ENCODE measurements at places on chromosomes 4 and X.
A peak's percentile ranks its signal among the peaks of the same experiment; 100 is the strongest.

DNA sequence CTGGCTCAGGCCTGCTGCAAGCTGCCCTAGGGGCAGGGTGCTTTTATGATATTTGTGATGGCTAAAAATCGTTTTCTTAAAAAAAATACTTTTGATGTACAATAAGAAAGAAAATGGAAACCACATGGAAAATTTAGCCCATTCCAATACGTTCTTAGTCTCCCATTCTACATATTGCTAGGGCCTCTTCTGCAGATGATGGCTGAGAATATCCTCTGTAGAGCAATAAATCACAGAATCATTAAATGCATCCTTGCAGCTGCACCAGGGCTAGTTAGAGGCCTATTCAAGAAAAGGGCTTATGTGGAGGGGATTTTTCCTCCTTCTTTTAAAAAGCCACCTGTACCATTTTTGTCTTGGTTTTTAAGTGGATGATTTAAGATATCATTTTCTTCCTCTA lies 97.6 kb upstream of the C1GALT1C1 start:
- DNase-seq, result no peak

DNA sequence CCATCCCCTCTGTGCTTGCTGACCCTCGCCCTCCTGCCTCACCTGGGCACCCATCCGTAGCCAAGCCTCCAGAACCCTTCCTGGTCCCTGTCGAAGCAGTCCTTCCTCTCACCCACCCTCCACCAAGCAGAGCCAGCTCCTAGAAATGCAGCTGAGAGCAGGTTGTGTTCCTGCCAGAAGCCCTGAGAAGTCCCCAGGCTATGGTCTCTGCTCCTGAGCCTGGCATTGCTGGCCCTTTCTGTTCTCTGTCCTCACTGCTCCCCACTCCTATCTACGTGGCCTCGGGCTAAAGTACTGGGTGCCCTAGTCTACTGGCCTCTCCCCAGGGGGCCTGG lies 2.1 kb upstream of the CPZ start:
- no peak for DNase-seq

DNA sequence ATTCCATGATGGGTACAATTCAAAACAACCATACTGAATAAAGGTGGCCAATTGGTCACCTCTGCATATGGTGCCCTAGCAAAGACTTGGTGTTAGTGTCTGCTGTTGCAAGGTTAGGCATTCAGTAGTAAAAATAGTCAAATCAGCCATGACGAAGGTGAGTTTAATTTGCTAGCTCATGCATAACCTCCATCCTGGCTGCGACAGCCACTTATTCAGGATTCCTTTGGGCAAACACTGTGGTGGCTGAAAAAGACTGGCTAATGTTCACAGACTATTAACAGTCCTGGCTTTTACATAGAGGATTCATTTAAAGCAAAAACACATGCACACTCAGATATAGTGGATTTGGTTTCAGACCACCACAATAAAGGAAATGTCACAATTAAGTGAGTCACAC lies 34.8 kb upstream of the MAP9 start:
- DNase-seq, result no peak

DNA sequence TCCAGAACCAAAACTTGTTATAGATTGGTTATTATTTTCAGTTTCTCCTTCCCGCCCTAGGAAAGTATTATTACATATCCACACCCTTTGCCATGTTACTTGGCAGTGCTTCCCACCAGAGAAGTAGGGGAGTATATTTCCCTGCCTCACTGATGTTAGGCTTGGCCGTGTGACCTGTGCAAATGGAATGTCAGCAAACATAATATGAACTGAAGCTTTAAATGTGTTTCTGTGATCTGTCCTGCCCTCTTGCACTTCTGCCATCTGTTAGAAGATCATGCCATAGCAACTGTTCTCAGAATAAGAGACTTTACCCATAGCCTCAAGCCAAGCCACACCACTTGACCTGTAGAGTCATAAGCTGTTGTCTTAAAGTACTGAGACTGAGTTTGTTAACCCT lies 36.7 kb upstream of the NEUROG2 start:
- no peak for DNase-seq

GRCh38 chr4:51843309-51844152 lies 578 bp downstream of the DCUN1D4 start:
- peak; percentile 25 for DNase-seq

- no peak for DNase-seq
Observed at GRCh38 chrX:10537308-10537707, 83.1 kb downstream of the MID1 start.

DNA sequence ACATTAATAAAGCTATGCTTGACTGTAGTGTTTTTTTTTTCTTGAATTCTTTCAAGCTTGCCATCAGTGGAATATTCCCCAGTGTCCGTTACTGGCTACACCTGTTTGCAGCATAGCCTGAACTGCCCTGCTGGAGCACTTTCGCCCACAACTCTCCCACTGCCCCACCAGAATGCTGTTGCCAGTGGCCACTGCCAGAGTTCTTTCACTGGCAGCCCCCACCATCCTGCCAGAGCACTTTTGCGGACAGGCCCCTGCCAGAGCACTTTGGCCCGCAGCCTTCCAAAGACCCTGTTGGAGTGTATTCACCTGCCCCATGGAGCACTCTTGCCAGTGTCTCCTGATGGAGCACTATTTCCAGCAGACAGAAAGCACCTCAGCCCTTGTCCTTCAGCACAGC lies 452.3 kb upstream of the GRID2 start:
- no peak for DNase-seq

DNA sequence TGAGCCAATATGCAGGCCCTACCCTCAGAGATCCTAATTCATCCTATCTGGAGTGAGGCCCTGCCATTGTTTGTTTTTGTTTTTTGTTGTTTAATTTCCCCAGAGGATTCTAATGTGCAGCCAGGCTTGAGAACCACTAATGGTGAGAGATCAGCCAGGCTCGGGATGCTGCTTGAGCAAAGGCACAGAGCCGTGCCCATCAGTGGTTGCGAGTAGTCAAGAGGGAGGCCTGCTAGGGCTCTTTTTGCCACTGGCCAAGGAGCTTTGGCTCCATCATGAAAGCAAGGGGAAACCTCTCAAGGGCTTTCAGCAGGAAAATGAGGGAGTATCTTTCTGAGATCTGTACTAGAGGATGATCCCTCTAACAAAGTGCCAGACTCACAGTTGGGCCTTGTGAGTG lies 2.7 kb downstream of the TCEANC start:
- DNase-seq, result no peak

- DNase-seq, result no peak
Observed at GRCh38 chr4:182307746-182308145, 64.5 kb downstream of the TENM3 start.

- DNase-seq, result no peak
Observed at GRCh38 chrX:40087425-40088298, 10.1 kb downstream of the BCOR start.

GRCh38 chrX:14303891-14304290 lies 225.4 kb upstream of the GLRA2 start:
- DNase-seq, result no peak

DNA sequence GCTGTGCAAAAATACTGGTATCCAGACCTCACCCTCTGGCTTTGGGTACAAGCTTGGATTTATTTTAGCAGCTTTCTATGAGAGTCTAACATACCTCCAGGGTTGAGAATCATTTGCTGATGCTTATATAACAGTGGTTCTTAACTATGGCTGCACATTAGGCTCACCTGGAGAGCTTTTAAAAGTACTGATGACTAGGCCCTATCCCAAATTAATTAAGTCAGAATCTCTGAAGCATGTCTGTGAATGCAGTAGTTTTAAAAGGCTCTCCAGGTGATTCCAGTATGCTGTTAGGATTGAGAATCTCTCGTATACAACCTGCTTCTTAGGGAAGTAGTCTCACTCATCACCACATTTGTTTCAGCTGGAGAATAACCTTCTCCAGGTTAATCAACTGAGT lies 99.2 kb downstream of the PDHA2 start:
- DNase-seq, result no peak

DNA sequence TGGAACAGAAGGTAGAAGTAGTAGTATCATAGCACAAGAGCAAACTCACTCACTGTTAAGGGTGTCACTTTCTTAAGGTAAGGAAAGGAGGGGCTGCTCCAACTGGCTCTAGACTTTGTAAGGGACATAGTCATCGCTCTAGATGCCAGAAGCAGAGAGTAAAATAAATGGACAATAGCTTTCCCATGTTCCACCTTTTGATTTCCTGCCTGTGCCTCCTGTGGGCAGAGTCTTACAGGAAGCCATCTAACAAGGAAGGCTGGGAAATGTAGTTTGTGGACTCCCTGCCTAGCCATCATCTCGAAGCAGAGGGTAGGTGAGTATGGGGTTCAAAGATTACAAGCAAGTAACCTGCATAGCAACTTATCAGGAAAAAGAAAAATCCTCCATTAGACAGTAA lies 1.7 kb upstream of the METTL14 start:
- peak; percentile 40 for DNase-seq

DNA sequence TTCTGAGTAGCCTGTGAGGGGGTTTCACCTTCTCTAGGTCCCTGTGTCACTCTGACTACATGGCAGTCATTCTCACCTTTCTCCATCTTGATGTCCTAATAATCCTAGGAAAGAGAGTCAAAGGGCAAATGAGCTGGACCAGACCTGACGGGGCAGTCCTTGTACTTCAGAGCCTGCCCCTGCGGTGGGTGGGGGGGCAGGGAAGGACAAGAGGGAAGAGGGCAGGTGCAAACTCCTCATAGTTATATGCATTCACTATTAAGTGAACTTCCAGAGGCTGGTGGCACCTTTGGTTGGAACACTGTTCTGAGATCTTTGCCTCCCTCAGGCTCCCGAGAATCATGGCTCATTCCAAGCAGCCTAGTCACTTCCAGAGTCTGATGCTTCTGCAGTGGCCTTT lies at the start of gene AWAT1:
Gene AWAT1, plus strand, starts transcription at position 301 of the 400 bp plus-strand sequence. Its CDS starts 41 bp downstream, at position 342.
- no peak for DNase-seq

DNA sequence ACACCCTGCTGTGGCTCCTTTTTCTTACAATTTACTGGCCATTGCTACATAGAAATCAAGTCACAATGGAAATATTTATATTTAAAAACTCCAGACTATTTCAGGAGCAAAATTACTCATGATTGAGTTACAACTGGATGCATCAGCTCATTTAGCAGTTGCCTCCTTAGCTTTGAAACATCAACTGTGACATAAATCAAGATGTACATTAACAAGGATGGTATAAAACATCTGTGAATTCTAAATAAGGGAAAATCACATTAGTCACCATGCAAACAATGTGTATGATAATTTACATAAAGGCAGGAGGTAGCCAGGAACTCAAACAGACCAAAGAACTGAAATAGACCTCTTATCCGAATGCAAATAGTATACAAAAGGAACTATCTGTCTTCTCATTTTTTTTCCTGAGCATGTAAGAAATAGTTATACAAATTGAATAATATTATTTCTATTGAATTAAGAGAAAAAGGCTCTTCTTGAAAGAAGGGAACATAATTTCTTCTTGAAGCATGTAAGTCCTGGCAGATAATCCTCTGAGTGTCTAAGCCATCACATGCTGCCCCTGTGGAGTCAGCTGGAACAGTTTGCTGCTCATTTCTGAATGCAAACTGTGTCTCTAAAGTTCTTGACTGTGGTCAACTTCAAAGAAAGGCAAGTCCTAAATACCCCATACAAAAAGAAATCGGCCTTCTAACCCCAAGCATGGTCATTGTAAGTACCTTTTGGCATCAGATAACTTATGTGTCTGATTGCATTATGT lies 151.2 kb downstream of the NAA11 start:
- no peak for DNase-seq

GRCh38 chrX:57929373-57929772 lies 19.1 kb upstream of the ZXDA start:
- DNase-seq, result no peak

DNA sequence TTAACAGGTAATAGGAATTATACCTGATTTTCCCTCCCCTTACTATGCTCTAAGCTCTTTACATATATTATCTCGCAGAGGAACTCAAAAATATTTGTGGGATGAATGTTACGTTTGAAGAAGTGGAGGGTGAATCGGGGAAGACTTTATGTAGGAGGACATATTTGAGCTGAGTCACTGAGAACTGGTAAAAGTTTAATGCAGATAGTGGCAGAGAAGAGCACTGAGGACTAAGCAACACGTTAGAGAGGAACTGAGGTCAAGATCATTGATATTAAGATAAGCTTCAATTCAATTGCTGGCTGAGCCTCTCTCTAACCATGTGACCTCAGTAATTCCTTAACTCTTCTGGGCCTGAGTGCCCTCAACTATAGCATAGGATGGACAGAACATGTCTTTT lies 26.4 kb upstream of the ELOVL6 start:
- DNase-seq, result no peak

GRCh38 chrX:153907456-153907855 lies 3.0 kb downstream of the AVPR2 start:
- no peak for DNase-seq

DNA sequence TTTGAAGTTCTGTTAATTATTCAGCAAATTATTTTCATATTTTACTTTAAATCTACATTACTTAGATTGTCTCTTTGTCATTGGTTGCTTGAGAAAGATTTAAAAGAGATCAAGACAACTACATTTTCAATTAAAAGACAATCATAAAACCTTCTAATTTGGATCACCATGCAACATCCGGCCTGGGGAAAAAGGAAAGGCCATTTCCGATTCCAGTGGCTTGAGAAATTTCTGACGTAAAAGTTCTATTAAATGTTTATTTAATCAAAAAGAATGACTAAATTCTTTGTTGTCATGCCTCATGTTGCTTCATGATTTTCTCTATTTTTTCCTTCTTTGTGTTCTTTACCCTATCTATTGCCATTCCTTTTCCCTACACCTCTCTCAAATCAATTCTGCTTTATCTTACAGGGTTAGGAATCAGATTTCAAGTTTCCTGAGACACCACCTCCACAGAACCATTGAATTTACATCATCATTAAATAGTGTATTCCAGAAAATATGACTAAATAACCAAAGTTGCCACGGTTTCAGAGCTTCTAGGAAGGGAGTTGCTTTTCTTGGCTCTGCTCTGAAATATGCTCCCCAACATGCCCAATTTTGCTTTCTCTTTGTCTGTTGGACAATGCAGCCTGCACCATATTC lies 124.6 kb upstream of the ACSL4 start:
- DNase-seq, result no peak

GRCh38 chrX:44012484-44013096 lies 39.4 kb upstream of the NDP start:
- no peak for DNase-seq

DNA sequence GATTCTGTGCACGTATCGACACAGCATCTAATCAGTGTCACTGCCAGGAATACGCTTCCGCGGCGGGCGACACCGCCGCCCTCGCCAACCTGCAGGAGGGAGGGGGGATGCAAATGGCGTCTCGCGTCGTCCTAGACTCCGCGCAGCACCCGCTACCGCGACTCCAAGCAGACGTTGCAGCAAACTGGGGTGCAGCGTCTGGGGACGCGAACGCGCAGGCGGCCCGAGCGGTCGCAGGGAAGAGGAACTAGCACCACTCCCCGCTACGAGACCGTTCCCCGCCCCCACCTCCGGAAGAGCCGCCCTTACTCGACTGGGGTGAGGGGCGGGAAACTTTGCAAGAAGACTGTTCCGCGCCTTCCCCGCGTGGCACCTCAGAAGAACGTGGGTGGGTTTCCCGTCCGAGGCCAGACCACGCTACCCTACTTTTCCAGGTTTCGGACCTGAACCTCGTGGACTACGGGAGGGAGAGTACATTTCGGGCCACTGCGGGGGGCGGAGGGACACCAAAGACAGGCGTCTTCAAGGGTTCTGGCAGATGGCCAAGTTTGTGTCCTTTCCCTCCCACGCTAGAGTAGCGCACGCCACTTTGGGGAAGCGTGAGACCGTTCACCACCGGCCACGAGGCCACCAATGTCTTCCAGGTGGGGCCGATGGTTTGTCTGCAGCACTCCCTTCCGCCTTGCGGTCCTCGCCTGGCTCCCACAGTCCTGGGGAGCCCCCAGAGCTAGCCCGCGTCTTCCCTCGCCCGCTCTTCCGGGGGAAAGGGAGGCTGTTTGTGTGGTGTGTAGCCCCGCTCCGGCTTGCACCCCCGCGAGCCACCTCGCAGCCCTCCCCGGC lies 78.0 kb upstream of the BCOR start:
- DNase-seq, result peak; percentile 91

- DNase-seq, result no peak
Observed at GRCh38 chr4:53004497-53005148, 142.5 kb downstream of the RASL11B start.

Data from NCI-H2227 treated with DMSO at 0.1 percent for 48 hours (cell line).